ENCODE measurements at places on chromosomes 1 and 21. TPM values are rescaled to one million over a fixed set of nuclear protein-coding genes. Genes with fewer than 3 reads are reported as not detected.

Gene HHIPL2
- 0.14 TPM for total RNA-seq

Gene KCNQ4
- total RNA-seq: 3.3 TPM

Gene FBLIM1
- total RNA-seq: 76.6 TPM

Gene ST6GALNAC3
- 11.9 TPM for total RNA-seq

Gene LENEP
- 0.48 TPM for total RNA-seq

Gene TFF3
- 2.9 TPM for total RNA-seq

- DNase-seq: no peak
- peak overlapping the region; percentile 53 for H3K27ac ChIP-seq
- H3K4me1 ChIP-seq: peaks cover 30% of the 10 kb centered on the region
- H3K36me3 ChIP-seq: no peaks in the 10 kb centered on the region
- H3K4me3 ChIP-seq: no peak overlapping the region
Observed at GRCh38 chr1:21633992-21634805, 35.0 kb downstream of the RAP1GAP start.

DNA sequence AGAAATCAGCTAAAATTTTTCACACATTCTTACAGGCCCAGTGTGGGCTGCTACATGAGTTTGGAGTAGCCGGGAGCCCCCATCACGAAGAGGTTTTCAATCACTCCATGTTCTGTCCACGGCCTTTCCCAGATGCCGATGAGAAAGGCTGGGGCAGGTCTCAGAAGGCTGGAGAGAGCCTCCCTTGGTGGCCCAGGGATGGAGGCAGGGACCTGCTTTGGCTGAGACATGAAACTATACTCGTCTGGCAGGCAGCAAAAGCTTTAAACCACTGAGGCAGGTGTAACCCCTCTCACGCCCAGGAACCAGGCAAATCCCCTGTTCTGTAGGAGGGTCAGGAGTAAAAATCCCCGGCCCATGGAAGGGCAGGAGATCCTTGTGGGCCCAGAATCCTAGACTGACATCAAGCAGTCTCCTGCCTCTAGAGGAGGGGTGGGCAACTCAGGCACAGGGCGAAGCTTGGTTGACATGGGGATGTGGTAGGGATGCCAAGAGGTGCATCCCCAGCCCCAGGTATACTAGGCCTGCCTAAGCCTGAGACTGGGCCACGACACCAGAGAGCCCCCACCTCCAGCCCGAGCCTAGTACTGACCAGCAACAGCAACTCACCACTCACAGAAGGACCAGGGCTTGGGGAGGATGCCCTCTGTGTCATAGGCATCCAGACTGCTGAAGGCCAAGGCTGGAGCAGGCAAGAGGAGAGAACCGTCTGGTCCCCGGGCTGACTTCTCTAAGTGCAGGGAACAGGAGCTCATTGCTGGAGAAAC, 9.1 kb downstream of the MMEL1 start:
- no peak overlapping the region for H3K4me3 ChIP-seq
- peaks cover 62% of the 10 kb centered on the region for H3K27me3 ChIP-seq
- no peak for DNase-seq
- no peaks in the 10 kb centered on the region for H3K4me1 ChIP-seq

DNA sequence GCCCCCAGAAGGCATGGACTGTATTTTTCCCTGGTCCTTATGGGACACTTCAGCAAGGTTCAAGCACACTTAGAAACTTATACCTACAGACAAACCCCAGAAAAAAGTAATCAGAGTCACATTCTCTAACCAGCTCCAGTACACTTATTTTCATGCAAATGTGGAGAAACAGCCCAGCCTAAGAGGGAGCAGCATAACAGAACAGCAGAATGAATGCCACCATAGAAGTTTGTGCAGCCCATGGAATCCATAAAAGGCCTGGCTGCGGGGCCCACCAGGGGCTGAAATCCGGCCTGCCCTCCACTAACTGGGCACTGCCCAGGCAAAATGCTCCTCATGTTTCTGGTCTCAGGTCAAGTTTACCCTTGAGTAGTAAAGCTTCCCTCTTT, 60.4 kb upstream of the ATP1A1 start:
- no peak overlapping the region for H3K27ac ChIP-seq
- H3K4me3 ChIP-seq: no peak overlapping the region
- DNase-seq: no peak
- H3K36me3 ChIP-seq: no peaks in the 10 kb centered on the region

GRCh38 chr1:54944610-54945392, 35.6 kb upstream of the TMEM61 start:
- H3K27ac ChIP-seq: no peak overlapping the region
- peaks cover 6% of the 10 kb centered on the region for H3K4me1 ChIP-seq
- peak; percentile 77 for DNase-seq
- H3K36me3 ChIP-seq: peaks cover 6% of the 10 kb centered on the region

- DNase-seq: no peak
- peaks cover 7% of the 10 kb centered on the region for H3K36me3 ChIP-seq
- no peaks in the 10 kb centered on the region for H3K27me3 ChIP-seq
- peak overlapping the region; percentile 51 for H3K27ac ChIP-seq
Observed at GRCh38 chr1:35539824-35540261, 17.4 kb downstream of the KIAA0319L start.

DNA sequence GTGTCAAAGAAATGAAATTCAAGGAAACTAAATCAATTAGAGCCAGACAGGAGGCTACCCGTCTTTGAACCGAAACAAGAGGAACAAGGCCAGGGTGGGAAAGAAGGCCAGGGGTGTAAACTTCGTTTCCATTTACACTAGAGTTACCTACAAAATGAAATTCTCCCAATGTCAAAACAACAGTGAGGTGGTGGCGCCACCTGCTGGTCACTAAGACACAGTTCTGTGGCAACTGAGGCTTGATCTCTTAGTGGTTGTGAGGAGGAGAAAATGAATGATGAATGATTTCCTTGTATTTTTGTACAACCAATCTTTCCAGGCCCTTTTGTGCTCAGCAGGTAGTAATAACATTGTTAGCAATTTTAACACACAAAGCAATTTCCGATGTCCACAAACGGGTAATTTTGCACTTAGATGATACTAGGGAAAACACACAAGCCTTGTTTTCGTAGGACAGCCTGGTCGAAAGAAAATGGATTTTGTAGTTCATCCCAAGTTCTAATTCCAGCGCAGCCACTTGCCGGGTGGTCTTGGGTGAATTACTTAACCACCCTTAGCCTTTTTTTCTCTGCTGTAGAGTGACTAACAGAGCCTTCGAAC, 54.8 kb upstream of the SOD1 start:
- DNase-seq: peak; percentile 67
- H3K36me3 ChIP-seq: no peaks in the 10 kb centered on the region
- peaks cover 10% of the 10 kb centered on the region for H3K4me1 ChIP-seq
- H3K4me3 ChIP-seq: no peak overlapping the region

DNA sequence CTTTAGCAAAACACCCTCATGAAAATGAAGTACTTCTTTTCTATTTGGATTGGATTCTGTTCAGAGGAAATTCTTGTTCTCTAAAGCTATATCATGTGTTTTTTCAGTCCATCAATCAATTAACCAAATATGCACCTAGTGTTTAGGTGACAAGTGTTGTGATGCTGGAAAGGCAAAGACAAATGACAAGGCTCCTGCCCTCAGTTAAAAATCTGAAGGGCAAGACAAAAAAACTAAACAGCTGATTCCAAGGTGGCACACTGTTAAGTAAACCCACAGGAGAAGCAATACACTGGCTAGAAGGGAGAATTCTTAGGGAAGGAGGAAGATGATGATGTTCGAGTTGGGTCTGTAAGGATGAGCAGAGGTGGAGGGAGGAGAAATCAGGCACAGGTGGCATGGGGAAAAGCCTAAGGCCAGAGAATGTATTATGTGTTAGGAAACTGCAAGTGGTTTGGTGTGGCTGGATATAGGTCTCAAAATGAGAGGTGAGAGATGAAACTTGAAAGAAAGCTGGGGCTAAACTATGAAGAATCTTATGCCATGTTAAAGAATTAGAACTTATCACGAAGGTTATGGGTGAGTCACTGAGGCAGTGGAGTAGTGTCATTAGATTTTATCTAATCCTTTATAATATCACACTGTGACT, 51.8 kb upstream of the GFI1 start:
- H3K4me1 ChIP-seq: no peaks in the 10 kb centered on the region
- H3K27me3 ChIP-seq: no peaks in the 10 kb centered on the region
- no peak overlapping the region for H3K4me3 ChIP-seq
- DNase-seq: no peak
- H3K27ac ChIP-seq: no peak overlapping the region
- no peaks in the 10 kb centered on the region for H3K36me3 ChIP-seq

GRCh38 chr1:52385376-52385775, 18.8 kb downstream of the ORC1 start:
- no peak overlapping the region for H3K4me3 ChIP-seq
- H3K27ac ChIP-seq: no peak overlapping the region
- H3K4me1 ChIP-seq: no peaks in the 10 kb centered on the region
- H3K36me3 ChIP-seq: peaks cover 86% of the 10 kb centered on the region
- no peak for DNase-seq
- H3K27me3 ChIP-seq: no peaks in the 10 kb centered on the region

DNA sequence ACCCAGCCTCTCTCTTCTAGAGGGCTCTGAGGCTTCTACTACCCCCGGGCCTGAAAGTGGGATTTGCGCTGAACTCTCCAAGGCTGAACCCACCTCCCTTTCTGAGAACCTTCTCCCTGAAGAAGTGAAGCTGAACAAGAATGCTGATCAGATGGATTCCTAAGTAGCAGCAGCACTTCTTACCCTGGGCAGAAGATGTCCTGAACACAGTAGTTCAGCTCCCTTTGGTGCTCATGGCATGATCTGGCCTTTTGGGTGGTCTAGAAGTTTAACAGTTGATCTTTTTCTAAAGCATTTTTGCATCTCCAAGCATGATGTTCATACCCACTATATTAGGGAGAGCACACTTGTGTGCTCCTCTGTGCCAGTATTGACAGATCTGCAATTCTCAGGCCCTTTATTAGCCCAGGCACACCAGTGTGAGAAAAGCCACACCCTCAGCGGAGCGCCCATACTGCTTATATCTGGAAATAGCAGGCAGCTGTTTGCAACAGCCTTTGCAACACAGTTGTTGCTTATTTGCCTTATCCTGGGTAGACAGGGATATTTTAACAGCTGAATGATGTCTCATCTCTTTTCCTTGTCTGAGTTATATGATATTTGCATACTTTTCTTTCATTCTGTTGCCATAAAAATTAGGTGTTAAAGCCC, 34.2 kb downstream of the CNN3 start:
- no peak for DNase-seq
- no peak overlapping the region for H3K4me3 ChIP-seq
- H3K4me1 ChIP-seq: peaks cover 32% of the 10 kb centered on the region
- peaks cover 3% of the 10 kb centered on the region for H3K27me3 ChIP-seq
- H3K36me3 ChIP-seq: peaks cover 26% of the 10 kb centered on the region

Gene CELA2A
- 1.1 TPM for total RNA-seq

- no peak for DNase-seq
- H3K4me1 ChIP-seq: no peaks in the 10 kb centered on the region
- H3K27me3 ChIP-seq: no peaks in the 10 kb centered on the region
- H3K27ac ChIP-seq: no peak overlapping the region
- H3K4me3 ChIP-seq: no peak overlapping the region
Observed at GRCh38 chr1:5907966-5908365, 84.3 kb downstream of the NPHP4 start.

- no peaks in the 10 kb centered on the region for H3K27me3 ChIP-seq
- H3K4me1 ChIP-seq: peaks cover 20% of the 10 kb centered on the region
- H3K27ac ChIP-seq: no peak overlapping the region
- H3K4me3 ChIP-seq: no peak overlapping the region
- peaks cover 9% of the 10 kb centered on the region for H3K36me3 ChIP-seq
- DNase-seq: no peak
Observed at GRCh38 chr1:192888574-192888973, 79.7 kb downstream of the RGS2 start.

Gene NSUN4
- total RNA-seq: 21.0 TPM

DNA sequence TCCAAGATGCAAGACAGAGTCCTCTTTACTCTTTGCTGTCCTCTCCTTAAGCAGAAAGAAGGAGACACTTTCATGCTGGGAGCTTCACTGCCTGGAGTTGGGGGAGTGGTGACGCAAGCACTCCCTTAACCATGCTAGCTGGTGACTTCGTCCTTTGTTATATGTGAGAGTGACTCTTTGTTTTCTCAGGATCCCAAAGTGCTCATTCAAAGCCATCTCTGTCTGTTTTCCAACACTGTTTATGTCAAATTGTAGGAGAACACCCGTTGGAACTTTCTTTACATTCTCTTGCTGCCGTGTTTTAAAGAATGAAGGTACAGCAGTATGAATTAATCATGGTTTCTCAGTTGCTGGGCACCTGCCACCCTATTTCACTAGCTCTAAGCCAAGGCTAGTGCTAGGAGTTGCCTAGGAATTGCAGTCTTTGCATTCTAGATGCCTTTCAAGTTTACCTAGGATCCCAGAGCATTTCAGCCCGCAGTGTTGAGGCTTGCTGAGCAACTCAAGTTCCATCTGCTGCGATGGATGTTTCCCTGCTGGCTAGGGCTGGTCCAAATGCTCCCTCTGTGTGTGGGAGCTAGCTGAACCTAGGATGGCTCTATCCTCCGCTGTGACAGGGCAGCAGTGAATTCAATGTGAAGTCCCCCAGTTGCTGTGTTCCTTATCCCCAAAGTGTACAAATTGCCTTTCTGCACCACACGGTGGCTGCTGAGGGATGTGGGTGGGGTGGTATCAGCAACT, 82.6 kb upstream of the GPR52 start:
- H3K27me3 ChIP-seq: no peaks in the 10 kb centered on the region
- H3K4me1 ChIP-seq: no peaks in the 10 kb centered on the region
- H3K27ac ChIP-seq: no peak overlapping the region
- no peaks in the 10 kb centered on the region for H3K36me3 ChIP-seq
- no peak for DNase-seq
- no peak overlapping the region for H3K4me3 ChIP-seq

Gene KCNJ9
- not detected for total RNA-seq

DNA sequence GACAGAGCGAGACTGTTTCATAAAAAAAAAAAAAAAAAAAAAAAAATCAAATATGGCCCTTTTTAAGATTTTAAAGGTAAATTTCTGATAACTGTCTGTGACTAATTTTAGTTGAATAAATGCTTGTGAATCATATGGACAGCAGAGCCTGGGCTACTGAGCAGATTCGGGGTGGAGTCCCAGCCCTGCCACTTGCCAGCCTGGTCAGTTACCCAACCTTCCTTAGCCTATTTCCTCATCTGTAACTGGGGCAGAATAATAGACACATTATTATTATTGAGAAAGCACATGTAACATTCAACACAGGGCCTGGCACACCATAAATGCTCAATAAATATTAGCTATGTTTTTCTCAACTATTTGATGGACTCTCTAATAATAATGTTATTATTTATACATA, 11.2 kb upstream of the H3-3A start:
- no peak overlapping the region for H3K27ac ChIP-seq
- H3K36me3 ChIP-seq: no peaks in the 10 kb centered on the region
- H3K4me1 ChIP-seq: peaks cover 8% of the 10 kb centered on the region
- no peak for DNase-seq
- H3K27me3 ChIP-seq: no peaks in the 10 kb centered on the region
- H3K4me3 ChIP-seq: no peak overlapping the region

Gene RGS16
- 10.2 TPM for total RNA-seq

- peaks cover 3% of the 10 kb centered on the region for H3K4me1 ChIP-seq
- no peak overlapping the region for H3K27ac ChIP-seq
- H3K27me3 ChIP-seq: no peaks in the 10 kb centered on the region
- no peaks in the 10 kb centered on the region for H3K36me3 ChIP-seq
- DNase-seq: no peak
- H3K4me3 ChIP-seq: no peak overlapping the region
Observed at GRCh38 chr1:96367791-96368190, 353.8 kb upstream of the PTBP2 start.

Gene TDRD10
- total RNA-seq: 0.09 TPM
